Fibroblast of skin of scalp (primary cell): ENCODE measurements at places on chromosomes 7 and 10.

DNA sequence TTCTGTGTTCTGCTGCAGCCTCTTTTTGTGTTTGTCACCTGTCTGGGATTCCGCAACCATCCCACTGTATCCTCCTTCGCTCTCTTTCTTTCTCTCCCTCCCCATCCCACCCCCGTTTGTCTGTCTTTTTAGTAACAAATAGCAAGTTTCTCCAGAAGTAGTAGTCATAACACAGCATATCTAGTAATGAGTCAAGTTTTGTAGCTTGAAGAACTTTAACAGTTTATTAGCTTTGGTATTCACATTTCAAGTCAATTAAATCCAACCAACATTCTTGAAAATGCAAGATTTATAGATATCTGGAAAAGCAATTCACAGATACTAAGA lies 154.1 kb upstream of the MTPN start:
- no peak for DNase-seq

- no peak for DNase-seq
Observed at GRCh38 chr7:128389618-128390329, 20.0 kb downstream of the IMPDH1 start.

GRCh38 chr7:66790725-66791124 lies 50.2 kb downstream of the RABGEF1 start:
- DNase-seq = no peak

GRCh38 chr7:106464651-106465050 lies 179.9 kb upstream of the NAMPT start:
- no peak for DNase-seq

- DNase-seq = no peak
Observed at GRCh38 chr10:103635580-103635979, 142.1 kb downstream of the NEURL1 start.

DNA sequence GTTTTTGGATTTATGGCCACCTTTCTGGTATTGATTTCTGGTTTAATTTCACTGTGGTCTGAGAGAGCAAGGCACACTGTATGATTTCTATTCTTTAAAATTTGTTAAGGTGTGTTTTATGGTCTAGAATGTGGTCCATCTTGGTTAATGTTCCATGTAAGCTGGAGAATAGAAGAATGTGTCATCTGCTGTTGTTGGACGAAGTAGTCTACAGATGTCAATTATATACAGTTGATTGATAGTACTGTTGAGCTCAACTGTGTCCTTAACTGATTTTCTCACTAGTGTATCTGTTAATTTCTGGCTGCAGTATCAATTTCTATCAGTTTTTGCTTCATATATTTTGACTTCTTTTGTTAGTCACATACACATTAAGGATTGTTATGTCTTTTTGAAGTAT lies 127.1 kb downstream of the MLLT10 start:
- no peak for DNase-seq

GRCh38 chr10:120584786-120585185 lies 127.8 kb downstream of the PLPP4 start:
- no peak for DNase-seq

- DNase-seq = peak; percentile 24
Observed at GRCh38 chr7:76086070-76086469, 38.2 kb downstream of the MDH2 start.

DNA sequence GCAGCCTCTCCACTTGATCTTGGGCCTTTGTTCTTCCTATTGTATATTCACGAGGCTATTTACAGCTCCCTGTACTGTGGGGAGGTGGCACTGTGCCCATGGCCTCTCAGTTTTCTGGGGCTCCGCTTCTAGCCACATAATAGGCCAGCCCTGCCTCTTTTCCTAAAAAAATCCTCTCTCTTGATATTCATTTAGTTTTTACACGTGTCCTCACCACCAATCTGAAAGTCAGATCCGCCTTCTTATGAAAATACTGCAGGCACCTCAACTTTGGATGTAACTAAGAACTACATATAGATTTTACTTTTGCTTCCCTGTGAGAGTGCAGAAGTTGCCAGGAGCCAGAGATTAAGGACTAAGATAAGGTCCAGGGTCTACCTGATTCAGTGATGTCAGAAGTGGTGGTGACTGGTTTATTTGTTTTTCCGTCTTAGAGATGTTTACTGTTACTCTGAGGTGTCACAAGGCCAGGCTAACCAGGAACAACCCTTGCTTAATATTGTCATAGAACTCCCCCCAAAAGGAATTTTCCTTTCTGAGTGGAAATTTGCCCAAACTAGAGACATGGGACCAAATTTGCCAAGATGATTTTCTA lies 7.8 kb downstream of the BAMBI start:
- no peak for DNase-seq

GRCh38 chr10:132588301-132589013 lies 50.9 kb downstream of the INPP5A start:
- DNase-seq = peak; percentile 24

DNA sequence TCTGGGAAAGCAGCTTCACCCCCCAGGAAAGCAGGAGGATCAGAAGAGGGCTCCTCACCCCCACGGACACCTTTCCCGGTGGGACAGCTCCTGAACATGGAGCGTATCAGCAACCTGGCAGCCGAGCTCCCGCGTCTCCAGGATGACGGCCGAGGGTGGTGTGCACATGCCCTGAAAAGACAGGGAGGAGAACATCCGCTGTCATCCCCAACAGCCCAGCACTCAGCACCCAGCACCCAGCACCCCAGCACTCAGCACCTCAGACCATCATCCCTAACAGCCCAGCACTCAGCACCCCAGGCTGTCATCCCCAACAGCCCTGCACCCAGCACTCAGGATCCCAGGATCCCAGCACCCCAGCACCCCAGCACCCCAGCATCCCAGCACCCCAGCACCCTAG lies 3.9 kb upstream of the CFAP46 start:
- no peak for DNase-seq

DNA sequence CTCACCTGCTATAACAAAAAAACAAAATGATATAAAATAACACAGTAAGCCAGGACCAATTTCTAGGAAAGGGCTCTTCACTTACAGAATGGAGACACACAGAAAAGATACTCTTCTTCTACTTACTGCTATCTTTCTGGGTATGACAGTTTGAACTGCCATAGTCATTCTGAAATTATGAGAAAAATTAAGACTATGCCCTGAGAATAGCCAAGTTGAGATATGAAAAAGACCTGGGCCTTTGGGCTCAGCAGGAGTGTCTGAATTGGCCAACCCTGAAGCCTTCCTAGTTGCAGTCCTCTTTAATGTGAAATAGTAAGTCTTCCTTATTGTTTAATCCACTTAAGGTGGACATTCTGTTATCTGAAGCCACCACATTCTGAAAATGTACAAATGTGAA lies 519.5 kb downstream of the GRID1 start:
- no peak for DNase-seq

DNA sequence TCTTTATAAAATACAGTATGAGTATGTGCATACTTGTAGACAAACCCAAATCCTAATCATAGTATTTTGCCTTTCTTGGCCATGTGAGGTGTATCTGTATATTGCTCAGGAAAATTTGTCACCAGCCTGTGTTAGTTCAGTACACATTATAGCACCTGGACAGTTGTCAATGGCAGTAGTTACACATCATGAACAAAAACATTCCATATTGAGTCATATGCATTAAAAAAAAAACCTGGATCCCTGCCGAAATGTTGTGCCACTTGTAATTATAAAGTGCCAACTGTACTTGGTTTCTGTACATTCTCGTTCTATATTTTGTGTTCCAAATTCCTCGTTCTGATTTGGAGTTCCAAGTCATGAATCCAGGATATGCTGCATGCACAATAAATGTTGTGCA lies 410.4 kb downstream of the INHBA start:
- no peak for DNase-seq

- peak; percentile 70 for DNase-seq
Observed at GRCh38 chr7:6430271-6430940, 17.3 kb downstream of the DAGLB start.

- peak; percentile 20 for DNase-seq
Observed at GRCh38 chr7:80932536-80932935, 13.7 kb upstream of the SEMA3C start.

DNA sequence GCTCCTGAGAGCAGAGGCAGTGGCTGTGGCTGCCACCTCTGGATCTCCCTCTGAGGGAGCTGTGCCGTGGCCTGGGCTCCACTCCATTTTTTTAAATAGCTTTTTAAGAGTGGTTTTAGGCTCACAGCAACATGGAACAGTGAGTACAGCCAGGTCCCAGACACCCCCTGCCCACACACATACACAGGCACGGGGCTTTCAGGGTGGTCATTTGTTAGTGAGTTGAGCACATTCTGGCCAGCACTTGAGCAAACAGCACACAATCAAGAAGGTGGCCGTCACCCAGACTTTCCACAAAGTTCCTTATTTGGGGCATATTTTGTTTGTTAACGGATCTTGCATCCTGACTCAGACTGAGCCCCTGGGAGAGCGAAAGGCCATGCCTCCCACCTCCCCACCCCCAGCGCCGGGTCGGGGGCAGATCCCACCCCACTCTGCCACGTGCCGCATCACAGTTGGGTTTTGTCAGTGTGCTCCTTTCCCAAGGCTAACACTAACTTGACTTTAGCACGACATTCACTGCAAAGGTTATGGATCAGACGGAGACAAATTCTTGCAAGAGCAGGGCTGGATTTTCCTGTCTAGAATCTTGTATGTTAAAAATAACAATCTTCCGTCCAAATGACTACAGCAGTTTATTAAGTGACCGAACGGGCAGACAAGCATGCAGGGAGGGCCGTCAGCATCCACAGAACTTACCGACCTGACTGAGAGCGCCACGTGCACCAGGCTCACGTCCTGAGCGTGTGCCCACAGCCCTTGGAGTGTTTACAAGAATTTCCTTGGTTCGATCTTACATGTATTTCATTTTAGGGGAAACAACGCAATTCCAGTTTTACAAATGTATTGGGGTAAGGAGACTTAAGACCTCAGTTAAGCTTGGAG lies 156.5 kb upstream of the NPS start:
- DNase-seq = no peak

GRCh38 chr7:69114374-69114773 lies 483.9 kb upstream of the AUTS2 start:
- peak; percentile 58 for DNase-seq

DNA sequence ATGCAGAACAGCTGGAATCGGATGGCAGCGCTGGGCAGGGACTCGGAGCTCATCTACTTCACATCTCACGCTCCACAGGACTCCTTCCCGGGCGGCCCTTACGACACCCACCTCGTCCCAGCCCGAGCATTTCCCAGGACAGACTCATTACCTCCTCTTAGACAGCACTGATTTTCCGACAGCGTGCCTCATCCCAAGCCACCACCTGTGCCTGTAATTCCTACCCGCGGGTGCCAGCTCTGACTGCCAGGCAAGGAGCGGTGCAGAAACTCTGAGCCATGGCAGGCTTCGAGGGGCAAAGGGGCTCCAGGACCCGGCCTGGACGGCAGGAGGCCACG lies 25.6 kb downstream of the GPER1 start:
- no peak for DNase-seq

DNA sequence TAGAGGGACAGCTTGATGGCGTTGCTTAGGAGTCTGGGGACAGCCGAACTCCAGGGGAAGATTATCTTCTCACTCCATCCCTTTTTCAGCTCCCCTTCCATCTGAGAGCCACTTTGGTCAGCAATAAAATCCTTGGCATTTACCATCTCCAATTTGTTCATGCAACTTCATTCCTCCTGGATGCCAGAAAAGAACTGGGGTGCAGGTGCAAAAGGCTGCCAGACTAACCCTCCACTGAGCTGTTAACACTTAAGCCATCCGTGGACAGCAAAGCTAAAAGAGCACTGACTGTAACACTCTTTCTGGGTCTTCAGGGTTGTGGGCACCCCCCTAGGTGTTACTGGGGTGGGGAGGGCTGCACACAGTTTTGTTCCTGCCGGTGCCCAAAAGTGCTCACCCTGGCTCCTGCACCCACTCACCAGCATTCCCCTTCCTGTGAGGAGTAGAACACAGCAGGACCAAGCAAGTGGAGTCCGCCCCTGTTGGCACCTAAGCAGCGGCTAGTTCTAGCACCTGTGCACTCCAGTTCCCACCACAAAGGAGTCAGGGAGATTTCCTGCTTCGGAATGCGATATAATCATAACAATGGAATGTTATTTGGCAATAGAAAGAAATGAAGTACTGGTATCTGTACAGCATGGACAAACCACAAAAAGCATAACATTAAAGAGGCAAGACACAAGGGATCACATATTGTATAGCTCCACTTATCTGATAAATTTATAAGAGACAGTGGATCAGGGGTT lies 95.1 kb downstream of the NPY start:
- DNase-seq = peak; percentile 45

DNA sequence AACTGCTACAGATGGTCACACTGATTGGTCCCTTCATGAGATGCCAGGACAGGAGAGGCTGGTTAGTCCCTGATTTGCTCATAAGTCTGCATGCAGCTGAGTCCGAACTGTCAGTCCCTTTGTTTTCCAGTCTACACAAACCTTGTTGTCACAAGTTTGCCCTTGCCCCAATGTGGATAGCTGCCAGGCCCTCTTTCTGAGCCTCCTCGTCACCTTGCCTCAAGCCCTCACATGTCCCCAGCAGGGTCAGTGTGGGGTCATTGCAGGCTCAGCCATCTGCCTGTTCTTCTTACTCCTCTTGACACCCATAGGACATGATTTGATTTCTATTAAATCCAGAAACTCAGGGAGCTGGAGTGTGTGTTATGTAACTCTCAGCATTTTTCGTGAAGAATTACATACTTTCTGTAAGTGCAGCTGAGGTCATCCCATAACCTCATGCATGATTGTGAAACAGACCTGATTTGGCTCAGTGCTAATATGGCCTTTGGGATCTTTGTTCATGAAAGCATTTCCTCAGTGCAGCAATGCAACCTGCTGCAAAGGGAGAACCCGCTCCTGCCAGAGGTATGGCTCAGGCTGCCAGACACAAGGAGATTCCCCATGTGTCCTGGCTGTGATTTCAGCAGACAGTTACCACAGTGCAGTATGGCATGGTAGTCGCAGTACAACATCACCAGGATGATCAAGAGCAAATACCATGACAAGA lies 70.0 kb upstream of the ZMIZ2 start:
- peak; percentile 63 for DNase-seq

DNA sequence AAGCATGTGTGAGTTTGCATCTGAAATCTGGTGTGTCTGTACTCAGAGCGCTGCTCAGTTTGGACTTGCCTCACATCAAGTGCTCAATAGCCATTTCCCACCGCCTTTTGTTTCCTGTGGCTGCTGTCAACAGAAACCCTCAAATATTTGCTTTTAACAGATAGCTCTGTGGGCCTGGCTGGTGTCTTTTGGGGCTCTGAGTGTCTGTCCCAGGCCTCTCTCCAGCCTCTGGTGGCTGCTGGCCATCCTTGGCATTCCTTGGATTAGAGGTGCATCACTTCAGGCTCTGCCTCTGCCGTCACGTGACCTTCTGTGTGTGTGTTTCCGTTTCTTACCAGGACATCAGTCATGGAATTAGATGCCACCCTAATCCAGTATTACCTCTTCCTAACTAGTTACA lies 9.3 kb downstream of the YKT6 start:
- no peak for DNase-seq

DNA sequence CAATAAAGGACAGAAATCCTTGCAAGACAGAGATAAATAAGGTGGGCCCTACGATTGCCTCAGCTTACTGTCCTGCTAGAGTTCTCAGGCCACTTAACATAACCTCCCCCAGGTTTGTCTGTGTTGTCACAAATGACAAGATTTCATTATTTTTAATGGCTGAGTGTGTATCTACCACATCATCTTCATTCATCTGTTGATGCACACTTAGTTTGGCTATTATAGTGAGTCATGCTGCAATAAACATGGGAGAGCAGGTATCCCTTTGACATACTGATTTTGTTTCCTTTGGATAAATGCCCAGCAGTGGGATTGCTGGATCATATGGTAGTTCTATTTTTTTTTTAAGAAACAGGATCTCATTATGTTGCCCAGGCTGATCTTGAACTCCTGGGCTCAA lies 60.6 kb downstream of the PRTFDC1 start:
- DNase-seq = peak; percentile 77

- peak; percentile 82 for DNase-seq
Observed at GRCh38 chr10:46539596-46540411, 16.7 kb downstream of the GPRIN2 start.
